NCI-H1048 (cell line): ENCODE measurements at places on chromosomes 5 and 9.

- DNase-seq, result no peak
Observed at GRCh38 chr5:155270725-155271124, 257.2 kb downstream of the KIF4B start.

DNA sequence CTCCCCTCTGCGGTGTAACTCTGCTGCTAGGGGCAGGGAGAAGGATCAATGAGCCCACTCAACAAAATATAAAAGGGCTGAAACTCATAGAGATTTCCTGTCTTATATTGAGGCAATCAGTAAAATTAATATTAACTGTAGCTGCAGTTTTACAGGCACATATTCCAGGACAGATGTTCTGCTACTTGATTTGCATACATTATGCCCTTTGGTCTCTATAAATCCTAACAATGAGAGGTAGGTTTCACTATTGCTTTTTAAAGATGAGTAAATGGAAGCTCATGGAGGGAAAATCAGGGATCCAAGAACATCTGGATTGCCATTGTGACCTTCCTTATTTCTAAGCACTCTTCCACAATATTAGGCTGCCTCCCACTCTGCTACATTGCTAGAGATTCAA lies 23.5 kb upstream of the TRIM32 start:
- no peak for DNase-seq

DNA sequence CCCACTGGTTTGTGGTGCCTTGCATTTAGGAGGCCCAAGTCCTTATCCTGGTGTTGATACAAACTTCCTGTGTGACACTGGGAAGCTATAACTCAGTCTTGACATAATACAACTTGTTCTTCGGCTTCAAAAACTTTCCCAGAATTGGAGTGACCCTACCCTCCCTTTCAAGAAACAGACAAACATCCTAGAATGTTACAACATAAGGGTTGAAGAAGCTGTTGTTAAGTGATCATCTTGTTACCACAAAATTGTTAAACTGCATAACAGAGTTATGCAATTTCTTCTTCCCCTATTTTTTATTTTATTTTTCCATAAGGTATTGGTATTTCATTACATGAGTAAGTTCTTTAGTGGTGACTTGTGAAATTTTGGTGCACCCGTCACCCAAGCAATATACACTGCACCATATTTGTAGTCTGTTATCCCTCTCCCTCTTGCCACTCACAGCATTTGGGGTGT lies 21.3 kb downstream of the TLR4 start:
- DNase-seq, result no peak

GRCh38 chr5:179765400-179765799 lies 28.4 kb upstream of the LTC4S start:
- DNase-seq, result no peak

DNA sequence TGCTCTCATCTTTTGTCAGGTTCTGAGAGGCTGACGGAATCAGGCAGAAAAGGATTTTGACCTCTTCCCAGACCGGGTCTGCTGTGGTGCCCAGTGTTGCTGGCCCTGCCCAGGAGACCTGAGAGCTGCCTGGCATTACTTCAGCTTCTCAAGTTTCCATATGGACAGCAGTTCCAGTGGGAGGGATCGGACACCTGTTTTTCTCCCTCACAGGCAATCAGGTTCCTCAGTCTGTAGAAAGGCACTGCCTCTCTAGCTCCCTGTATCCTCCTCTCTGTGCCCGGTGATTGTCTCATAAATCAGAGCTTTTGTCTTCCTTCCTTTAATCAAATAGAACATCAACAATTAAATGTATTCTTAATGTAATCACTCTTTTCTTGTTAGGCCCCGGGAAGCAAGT lies 198.7 kb downstream of the SEMA6A start:
- no peak for DNase-seq

- DNase-seq, result no peak
Observed at GRCh38 chr5:114716955-114717354, 355.1 kb downstream of the KCNN2 start.

DNA sequence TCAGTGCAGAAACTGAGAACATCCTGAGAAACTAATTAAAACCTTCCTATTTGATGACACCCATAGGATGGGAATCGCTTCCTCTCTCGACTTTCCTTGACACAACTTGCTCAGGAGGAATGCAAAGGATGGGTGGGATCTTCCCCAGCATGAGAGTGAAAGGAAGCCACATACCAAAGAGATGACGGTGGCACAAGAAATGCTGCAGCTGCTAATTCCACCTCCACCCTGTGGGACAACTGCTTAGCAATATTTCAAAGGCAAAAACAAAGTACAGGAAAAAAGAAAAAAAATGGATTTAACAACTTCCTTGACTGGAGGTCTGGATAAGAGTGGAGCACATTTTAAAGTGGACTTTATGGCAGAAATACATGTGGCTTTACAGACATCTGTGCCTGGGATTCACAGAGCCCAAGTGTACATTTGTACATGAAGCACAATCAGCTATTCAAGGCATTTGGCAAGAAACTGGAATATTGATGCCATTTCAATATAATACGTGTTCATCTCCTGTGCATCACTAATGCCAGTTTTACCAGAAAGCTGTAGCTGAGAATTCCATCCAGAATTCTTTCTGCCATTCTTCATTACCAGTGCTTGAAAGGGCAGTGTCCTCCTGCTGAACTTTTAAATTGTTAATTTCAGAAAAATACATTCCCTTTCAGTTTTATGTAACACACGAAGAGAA lies 359.2 kb upstream of the ACTBL2 start:
- DNase-seq, result no peak

GRCh38 chr9:93890436-93890935 lies 64.7 kb downstream of the BARX1 start:
- no peak for DNase-seq

DNA sequence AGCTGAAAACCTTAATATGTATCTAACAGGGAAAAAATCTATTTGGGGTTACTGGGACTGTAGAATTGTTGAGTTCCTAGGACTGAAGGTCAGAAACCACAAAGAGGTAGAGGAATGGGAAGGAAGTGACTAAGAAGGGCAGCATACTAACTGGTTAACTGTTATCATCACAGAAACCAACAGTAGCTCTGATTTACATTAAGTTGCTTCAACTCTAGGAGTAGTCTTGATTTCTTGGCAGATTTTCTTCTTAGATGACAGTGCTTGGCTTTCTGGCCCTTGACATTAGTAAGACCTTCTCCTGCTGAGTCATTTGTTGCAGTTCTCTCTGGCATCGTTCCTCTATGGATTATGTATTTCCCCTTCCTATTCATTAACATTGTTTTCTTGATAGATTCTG lies 116.1 kb upstream of the RASA1 start:
- no peak for DNase-seq
